Esophagus squamous epithelium (tissue), 5 donors: ENCODE measurements at places on chromosomes 7 and 10.

- no peak for DNase-seq
Observed at GRCh38 chr7:155809947-155810769, 2.1 kb downstream of the SHH start.

DNA sequence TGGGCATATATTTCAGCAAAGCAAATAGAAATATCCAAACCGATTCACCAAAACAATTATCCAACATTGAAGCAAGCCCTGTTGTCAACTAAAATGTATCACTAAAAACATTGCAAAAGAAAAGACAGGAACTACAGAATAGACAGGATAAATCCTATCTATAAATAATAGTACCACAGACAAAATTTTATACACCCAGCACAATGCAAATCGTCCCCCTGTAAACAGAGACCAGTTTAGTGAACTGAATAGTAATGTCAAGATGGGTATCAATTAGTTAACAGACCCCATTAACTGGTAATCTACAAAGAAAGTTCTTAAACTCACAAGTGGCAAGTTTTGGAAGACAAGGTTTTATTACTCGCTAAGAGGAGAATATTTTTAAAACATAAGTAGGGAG is 4.0 kb downstream of the ZC3HAV1 start:
- DNase-seq: no peak

- DNase-seq: no peak
Observed at GRCh38 chr7:50988988-50989387, 206.3 kb upstream of the GRB10 start.

- DNase-seq: no peak
Observed at GRCh38 chr10:89944138-89944537, 242.7 kb downstream of the KIF20B start.

GRCh38 chr10:50536617-50537240 is 87.0 kb downstream of the SGMS1 start:
- DNase-seq: no peak

GRCh38 chr7:40059057-40059456 is 75.4 kb downstream of the MPLKIP start:
- DNase-seq: no peak

- no peak for DNase-seq
Observed at GRCh38 chr7:148242294-148242821, 348.2 kb upstream of the C7orf33 start.

DNA sequence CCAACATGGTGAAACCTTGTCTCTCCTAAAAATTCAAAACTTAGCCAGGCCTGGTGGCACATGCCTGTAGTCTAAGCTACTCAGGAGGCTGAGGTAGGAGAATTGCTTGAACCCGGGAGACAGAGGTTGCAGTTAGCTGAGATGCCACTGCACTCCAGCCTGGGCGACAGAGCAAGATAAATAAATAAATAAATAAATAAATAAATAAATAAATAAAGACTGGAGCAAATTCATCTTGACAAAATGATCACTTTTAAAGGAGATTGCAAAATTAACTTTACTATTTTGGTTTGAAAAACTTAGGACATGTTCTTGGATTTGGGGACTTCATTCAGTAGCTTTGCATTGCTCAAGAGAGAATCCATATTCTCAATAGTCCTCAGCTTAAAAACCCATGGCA is 137.0 kb downstream of the SEMA3A start:
- no peak for DNase-seq

- no peak for DNase-seq
Observed at GRCh38 chr7:31734456-31734855, 47.4 kb downstream of the PPP1R17 start.

- no peak for DNase-seq
Observed at GRCh38 chr10:84177541-84178141, 4.0 kb downstream of the GPR15LG start.

- DNase-seq: no peak
Observed at GRCh38 chr10:132774902-132775863, 10.8 kb downstream of the NKX6-2 start.

- no peak for DNase-seq
Observed at GRCh38 chr10:26790221-26790995, 70.3 kb downstream of the ABI1 start.

DNA sequence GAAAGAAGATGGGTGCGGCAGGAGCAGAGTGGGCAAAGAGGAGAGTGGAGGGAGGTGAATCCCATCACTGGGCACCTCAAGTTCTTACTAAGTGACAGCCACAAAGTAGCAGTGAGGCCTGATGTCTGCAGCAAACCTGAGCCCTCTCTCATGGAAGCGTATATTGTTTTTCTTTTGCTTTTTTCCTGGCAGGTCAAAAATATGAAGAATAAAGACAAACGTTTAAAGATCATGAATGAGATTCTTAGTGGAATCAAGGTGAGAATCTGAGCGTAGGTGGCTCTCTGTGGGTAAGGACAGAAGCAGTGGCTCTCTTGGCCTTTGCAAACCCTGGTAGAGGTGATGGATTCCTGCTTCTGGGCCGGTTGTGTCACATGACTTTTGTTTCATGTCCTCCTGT is 22.8 kb downstream of the ABCC2 start:
- DNase-seq: no peak

DNA sequence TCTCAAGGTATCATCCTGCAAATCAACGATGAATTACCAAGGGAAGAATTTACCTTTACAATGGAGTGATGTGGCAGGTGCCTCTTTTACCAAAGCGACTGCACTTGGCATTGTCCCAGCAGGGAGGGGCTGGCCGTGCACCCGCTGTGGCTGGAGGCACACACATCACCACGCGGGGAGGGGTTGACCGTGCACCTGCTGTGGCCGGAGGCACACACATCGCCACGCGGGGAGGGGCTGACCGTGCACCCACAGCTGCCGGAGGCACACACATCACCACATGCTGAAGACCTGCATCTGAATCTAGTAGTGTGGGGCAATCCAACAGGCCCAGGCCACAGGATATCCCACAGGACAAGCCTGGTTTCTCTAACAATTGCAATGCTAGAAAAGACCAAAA is 493.5 kb downstream of the DNAJB6 start:
- DNase-seq: no peak

DNA sequence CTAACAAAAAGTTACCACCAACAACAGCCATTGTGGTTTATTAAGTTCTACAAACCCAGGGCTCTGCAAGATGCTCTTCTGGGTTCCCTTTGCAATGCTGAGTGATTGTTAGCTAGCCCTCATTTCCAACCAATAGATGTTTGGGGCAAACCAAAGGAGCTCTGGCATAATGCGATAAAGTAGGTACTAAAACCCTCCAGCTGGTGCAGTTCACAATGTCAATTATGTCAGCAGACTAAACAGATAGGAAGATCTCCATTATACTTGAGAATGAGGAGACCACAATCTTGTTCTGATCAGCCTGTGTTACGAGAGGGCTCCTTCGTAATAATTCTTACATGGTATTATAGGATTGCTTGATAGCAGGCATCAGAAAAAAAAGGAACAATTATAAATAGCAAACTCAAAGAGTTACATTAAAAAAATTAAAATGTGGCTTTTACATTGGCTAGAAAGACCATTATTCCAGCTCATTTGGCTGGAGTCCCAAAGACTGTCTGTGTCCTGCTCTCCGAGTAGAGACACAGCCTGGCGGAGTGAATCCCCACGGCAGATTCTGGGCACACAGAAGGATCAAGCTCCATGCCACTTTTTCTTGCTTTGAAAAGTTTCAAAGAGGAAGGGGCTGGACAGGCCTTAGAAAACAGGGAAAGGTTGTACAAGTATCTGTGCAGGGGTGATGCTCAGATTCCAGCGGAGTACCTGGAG is 93.8 kb downstream of the ZRANB1 start:
- DNase-seq: no peak

GRCh38 chr10:71038921-71039320 is 150.6 kb upstream of the PCBD1 start:
- no peak for DNase-seq

DNA sequence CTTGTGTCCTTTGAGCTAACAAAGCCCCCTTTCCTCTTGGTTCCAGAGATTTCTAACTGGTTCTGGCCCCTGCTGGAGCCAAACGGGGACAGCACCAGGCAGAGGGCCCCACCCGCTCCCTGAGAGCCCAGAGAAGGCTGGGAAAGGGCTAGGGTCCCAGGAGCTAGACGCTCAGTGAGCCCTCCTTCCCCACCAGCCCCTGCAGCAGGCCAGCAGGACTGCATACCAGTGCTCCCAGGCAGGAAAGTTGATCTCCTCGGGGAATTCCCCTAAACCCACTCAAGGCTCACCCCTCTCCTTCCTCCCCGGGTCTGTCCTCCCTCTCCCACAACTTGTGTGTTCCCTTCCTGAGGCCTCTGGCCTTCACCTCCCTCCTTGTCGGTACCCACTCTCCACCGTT is 47.7 kb downstream of the PAX2 start:
- DNase-seq: no peak

- DNase-seq: no peak
Observed at GRCh38 chr7:135584362-135585353, 26.9 kb downstream of the NUP205 start.

GRCh38 chr10:129814681-129815646 is 149.1 kb downstream of the EBF3 start:
- DNase-seq: no peak

- DNase-seq: no peak
Observed at GRCh38 chr10:34824870-34825269, 9.8 kb upstream of the PARD3 start.

DNA sequence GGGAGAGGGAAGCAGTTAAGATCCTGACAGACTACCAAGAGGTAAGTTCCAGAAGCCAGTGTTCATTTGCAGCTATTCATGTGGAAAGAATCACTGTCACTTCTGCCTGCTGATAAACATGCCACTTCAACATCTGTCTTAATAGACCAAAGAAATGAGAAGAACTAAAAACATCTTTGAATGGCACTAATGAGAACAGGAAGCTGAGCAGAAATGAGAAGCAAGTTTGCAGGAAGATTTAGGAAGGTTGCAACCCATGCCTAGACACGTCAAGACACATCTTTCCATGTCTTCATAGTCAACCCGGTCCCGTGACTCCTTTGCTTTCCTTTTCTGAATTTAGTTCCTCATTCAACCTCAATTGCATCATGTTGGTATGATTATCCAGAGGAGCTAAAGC is 180.0 kb downstream of the PDE1C start:
- DNase-seq: no peak

DNA sequence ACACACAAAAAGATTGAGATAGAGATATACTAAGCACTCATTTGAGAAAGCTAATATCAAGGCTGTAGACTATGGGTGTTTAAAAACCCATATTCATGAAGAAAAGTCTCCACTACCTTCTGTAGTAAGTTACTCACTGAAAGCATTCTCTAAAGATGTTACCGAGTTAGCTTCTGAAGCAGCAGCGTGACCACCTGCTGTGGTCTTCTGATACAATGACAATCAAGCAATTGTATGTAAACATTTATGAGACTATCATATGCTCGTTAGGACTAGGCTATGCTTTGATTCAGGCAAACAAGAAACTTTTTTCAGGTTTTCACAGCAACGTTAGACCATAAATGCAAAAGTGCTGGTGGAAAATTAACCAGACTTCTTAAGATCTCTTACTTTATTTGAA is 11.2 kb downstream of the RHOBTB1 start:
- no peak for DNase-seq

GRCh38 chr7:30181211-30181610 is 46.4 kb downstream of the MTURN start:
- no peak for DNase-seq

- DNase-seq: no peak
Observed at GRCh38 chr7:100127866-100128636, 1.3 kb downstream of the MBLAC1 start.

- no peak for DNase-seq
Observed at GRCh38 chr10:70298393-70298792, 14.6 kb upstream of the NPFFR1 start.

DNA sequence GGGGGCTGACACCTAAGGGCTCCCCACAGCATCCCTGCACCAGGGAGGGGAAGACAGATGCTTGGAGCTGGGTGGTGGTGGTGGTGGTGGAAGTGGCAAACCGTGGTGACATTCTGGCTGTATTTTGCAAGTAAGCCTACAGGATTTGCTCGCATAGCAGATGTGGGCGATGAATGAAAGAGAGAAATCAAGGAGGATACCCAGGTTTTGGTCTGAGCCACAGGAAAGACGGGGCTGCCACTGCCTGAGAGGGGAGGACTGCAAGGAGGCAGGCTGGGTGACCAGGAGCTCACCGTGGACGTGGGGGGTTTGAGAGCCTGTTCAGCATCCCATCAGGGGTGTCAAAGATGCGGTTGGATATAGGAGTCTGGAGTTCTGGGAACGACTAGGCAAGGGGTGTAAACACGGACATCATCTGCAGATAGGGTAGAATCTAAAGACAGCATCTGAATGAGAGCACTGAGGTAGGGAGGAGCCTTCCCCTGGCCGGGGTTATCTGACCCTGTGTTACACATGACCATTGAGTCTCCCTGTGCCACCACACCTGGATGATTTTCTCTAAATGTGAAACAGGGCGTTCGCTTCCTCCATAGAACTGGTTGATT is 49.7 kb downstream of the TSPAN15 start:
- no peak for DNase-seq

DNA sequence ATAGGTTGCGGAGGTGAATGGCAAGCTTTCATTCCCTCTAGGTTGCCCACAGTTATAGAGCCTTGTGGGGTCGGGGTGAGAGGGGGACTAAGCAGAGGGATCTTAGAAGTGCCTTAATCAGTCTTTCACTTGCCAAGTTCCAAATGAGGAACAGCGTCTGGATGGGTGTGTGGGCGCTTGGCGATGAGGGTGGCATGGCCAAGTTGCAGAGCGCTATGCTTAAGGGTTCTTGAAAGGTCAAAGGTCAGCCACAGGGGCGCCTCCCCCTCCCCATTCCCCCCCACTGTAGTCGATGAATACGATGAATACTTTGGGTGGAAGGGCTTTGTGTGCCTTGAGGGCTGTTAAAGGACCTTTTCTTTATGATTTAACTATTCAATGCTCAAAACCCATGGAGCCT is 185.0 kb downstream of the TCF7L2 start:
- no peak for DNase-seq

- no peak for DNase-seq
Observed at GRCh38 chr7:27501001-27501400, 161.7 kb downstream of the HIBADH start.

DNA sequence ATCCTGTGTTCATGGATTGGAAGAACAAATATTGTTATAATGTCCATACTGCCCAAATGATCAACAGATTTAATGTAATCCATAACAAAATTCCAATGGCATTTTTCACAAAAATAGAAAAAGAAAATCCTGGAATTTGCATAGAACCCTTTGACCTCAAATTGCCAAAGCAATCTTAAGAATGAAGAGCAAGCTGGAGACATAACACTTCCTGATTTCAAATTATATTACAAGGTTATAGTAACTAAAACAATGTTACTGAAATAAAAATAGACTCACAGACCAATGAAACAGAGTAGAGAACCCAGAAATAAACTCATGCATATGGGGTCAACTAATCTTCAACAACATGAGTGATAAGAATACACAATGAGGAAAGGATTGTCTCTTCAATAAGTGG is 302.5 kb downstream of the PHTF2 start:
- DNase-seq: no peak

DNA sequence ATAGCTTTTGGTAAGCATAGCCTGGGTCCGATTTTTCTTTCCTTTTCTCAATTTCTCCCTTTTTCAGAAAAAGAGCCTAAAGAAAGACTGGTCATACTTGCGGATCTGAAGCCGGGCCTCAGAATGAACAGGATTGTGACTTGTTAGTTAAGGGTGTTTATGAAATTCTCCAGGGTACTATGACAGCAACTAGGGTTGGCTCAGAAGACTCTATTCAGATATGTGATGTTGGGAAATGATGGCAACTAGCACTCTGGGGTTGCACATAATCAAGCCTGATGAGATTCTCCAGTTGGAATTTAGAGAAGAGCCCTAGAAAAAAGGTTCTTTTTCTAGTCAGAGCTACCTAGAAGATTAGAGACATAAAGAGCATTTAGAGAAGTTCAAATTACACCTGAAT is 352.4 kb upstream of the POM121L12 start:
- DNase-seq: no peak
